ENCODE measurements at places on chromosomes 3 and 15.
A peak's percentile ranks its signal among the peaks of the same experiment; 100 is the strongest.

- no peak for DNase-seq
These were observed 45.9 kb downstream of the HES1 start for GRCh38 chr3:194181612-194182529.

GRCh38 chr15:41483519-41483918 is 10.2 kb upstream of the ITPKA start:
- no peak for DNase-seq

- no peak for DNase-seq
These were observed 2.4 kb downstream of the GPR15 start for GRCh38 chr3:98534168-98534567.

GRCh38 chr15:38127306-38127771 is 125.3 kb upstream of the SPRED1 start:
- no peak for DNase-seq

DNA sequence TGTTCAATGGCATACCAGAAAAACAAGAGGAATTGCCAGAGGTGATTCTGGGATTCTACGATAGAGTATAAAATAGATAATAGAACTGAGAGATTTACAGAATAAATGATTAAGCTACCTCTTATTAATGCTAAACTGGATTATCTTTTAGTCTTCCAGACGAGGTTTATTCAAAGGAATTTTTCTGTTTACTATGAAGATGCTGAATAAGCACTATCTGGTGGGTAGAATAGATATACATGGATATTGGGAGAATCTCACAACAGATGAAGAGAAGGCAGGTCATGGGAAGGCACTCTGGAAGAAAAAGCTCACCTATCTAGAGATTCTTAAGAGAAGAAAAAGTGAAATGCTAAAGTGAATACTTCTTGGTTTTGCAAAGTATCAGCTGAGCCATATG is 11.2 kb downstream of the CIP2A start:
- DNase-seq: no peak

- no peak for DNase-seq
These were observed 87.4 kb upstream of the CD96 start for GRCh38 chr3:111454551-111454950.

- no peak for DNase-seq
These were observed 21.3 kb upstream of the GATM start for GRCh38 chr15:45399381-45400212.

GRCh38 chr15:79924379-79924778 is 27.6 kb upstream of the MTHFS start:
- DNase-seq: no peak

GRCh38 chr3:58038675-58039292 is 30.6 kb downstream of the FLNB start:
- DNase-seq: no peak

DNA sequence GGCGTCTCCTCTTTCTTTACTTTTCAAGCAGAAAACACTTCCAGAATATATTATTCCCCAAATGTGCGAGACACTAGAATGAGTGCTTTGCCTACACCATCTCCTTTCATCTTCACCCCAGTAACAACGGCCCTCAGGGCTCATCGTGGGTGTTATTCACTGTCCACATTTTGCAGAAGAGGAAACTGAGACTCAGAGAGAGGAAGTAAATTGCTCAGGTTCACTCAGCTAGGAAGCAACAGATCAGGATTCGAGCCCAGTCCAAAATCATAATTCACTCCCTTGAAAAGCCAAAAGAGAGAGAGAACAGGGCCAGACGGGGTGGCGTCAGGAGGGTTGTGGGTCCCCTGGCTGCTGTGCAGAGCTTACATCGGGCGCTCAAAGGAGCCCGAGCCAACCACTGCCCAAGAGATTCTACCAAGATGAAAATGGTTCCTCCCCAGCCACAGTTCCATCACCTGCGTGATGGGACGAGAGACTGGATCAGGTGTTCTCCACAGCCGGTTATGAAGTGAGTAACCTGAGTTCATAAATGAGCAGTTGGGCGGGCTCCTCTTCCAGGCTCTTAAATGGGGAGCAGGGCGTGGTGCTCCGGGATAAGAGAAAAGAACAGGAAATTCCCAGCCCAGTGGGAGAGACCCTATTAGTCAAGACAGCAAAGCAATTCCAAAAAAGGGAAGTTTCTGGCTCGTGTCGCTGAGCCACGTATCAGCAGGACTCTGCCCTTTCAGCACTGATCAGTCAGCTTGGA is 48.6 kb upstream of the FLNB start:
- DNase-seq: no peak

DNA sequence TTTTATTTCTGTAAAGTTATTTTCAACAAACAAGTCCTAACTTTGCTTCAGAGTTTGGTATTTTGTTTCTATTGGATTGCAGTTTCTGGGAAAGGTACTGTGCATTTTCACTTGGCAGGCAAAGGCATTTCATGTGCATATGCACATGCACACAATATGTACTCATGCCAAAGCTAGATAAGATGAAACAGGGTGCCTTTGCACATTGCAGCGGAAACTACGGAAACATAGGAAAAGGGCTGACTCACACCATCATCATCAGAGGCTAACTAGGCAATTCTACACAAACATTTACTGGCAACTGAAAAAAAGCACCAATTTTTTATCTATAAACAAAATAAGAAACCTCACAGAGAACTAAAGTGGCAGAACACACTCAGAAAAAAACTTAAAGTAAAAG is 550.6 kb upstream of the NECTIN3 start:
- DNase-seq: no peak

DNA sequence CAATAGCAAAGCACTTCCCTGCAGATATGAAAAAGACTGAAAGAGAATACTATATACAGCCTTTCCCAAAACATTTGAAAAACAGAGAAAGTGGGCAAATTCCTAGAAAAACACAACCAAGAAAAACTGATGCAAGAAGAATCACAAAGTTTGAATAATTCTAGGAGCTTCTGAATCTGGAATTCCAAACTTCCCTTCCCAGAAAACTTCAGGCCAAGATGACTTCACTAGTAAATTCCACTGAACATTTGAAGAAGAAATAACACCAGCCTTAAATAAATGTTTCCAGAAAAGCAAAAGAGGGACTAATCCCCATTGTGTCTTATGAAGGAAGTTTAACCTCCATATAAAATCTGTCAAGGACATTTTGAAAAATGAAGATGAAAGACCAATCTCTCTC is 15.8 kb upstream of the NSMCE3 start:
- no peak for DNase-seq

- DNase-seq: no peak
These were observed 103.7 kb downstream of the LRRK1 start for GRCh38 chr15:101022876-101023275.

- peak; percentile 4 for DNase-seq
These were observed 53.7 kb downstream of the NMD3 start for GRCh38 chr3:161274691-161275298.

- no peak for DNase-seq
These were observed 147.7 kb downstream of the CADPS start for GRCh38 chr3:62727536-62727935.

- DNase-seq: no peak
These were observed 2.0 kb downstream of the FSTL1 start for GRCh38 chr3:120448756-120449155.

GRCh38 chr3:101266566-101266965 is 53.8 kb downstream of the IMPG2 start:
- DNase-seq: no peak
